Activated CD4-positive, alpha-beta memory T cell treated with anti-CD3 and anti-CD28 coated beads for 36 hours (primary cell): ENCODE measurements at places on chromosomes 1 and 21. TPM values are rescaled to one million over a fixed set of nuclear protein-coding genes. Genes with fewer than 3 reads are reported as not detected.

DNA sequence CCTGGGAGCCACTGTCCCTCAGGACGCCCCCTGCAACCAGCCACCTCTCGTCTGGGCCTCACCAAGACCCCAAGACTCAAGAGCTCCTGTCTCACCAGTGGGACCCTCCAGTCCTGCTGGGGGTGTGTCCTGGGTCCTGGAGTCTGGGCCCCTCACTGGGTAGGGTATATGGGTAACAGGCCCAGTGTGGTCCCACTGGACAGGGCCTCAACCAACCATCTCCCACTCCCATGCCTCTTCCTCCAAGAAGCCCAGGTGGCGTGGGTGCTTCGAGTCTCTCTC, 725 bp upstream of the VWA1 start:
- H3K4me1 ChIP-seq: peaks cover 11% of the 10 kb centered on the region
- H3K4me3 ChIP-seq: peak overlapping the region; percentile 23
- no peak for DNase-seq
- no peak overlapping the region for H3K27ac ChIP-seq
- H3K27me3 ChIP-seq: peaks cover 27% of the 10 kb centered on the region
- H3K36me3 ChIP-seq: no peaks in the 10 kb centered on the region

DNA sequence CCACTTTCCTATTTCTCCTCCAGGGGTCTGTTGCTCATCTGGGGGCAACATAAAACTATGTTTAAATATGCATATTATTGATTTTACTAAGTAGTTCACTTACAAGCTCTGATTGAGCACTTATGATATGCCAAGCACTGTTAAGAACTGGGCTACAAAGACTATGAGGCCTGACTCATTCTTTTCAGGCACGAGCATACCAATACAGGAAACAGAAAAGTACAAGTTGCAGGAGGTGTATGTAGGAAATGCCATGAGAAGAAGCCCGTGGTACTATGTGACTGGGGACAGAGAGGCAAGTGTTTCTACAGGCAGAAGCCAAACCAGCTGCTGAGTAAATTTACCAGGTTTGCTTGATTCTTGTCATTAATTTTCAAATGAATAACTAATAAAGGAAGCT, 120.4 kb upstream of the PTGFR start:
- no peak overlapping the region for H3K4me3 ChIP-seq
- DNase-seq: no peak
- no peak overlapping the region for H3K27ac ChIP-seq
- no peaks in the 10 kb centered on the region for H3K36me3 ChIP-seq
- H3K27me3 ChIP-seq: peaks cover 3% of the 10 kb centered on the region
- no peaks in the 10 kb centered on the region for H3K4me1 ChIP-seq

GRCh38 chr1:197139169-197139568, 7.3 kb downstream of the ASPM start:
- peaks cover 24% of the 10 kb centered on the region for H3K36me3 ChIP-seq
- H3K27ac ChIP-seq: no peak overlapping the region
- DNase-seq: no peak
- H3K27me3 ChIP-seq: peaks cover 2% of the 10 kb centered on the region
- no peak overlapping the region for H3K4me3 ChIP-seq
- H3K4me1 ChIP-seq: peaks cover 19% of the 10 kb centered on the region

DNA sequence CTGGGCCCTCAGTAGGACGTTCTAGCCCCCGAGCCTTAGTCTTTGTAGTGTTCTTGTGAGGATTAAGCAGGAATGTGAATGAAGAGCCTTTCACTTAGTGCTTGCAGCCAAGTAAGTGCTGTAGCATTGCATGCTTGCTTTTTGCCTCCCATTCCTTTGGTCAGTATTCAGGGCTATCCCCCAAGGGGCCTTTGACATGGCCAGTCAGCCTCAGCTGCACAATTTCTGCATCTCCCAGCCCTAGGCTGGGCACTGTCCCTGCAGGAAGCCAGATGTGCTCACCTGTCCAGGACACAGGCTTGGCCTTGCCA, 30.5 kb downstream of the SOX13 start:
- peak overlapping the region; percentile 78 for H3K27ac ChIP-seq
- peaks cover 35% of the 10 kb centered on the region for H3K4me1 ChIP-seq
- H3K27me3 ChIP-seq: no peaks in the 10 kb centered on the region
- H3K36me3 ChIP-seq: no peaks in the 10 kb centered on the region
- DNase-seq: no peak
- H3K4me3 ChIP-seq: no peak overlapping the region

Gene GIPC2
- not detected for total RNA-seq

GRCh38 chr1:247906504-247907047, 11.2 kb downstream of the OR2W3 start:
- H3K4me3 ChIP-seq: peak overlapping the region; percentile 24
- no peaks in the 10 kb centered on the region for H3K27me3 ChIP-seq
- H3K27ac ChIP-seq: peak overlapping the region; percentile 51
- peak; percentile 50 for DNase-seq
- no peaks in the 10 kb centered on the region for H3K36me3 ChIP-seq

Gene IGSF9
- total RNA-seq: 0.05 TPM

Gene PADI3
- not detected for total RNA-seq

DNA sequence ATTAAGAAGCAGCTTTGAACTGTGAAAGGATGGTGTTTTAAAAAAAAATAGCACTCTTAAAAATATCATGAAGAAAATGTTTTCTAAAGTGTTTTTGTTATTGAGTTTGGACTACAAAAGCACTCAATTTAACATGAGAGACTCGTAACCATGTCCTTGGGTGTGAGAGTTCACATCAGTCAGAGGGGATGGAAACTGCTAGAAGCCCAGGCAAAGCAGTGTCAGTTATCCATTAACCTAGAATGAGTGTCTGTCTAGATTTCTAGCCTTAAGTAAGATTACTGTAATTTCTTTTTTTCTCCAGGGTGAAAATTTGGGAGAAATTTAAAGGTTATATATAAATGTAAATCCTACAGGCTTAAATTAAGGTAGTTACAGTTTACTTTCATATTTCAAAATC, 31.7 kb downstream of the SLC5A9 start:
- H3K4me3 ChIP-seq: no peak overlapping the region
- H3K27ac ChIP-seq: no peak overlapping the region
- no peak for DNase-seq

GRCh38 chr1:62712336-62713243, 24.4 kb upstream of the DOCK7 start:
- H3K4me1 ChIP-seq: no peaks in the 10 kb centered on the region
- H3K36me3 ChIP-seq: no peaks in the 10 kb centered on the region
- no peak overlapping the region for H3K4me3 ChIP-seq
- no peak for DNase-seq

- H3K27ac ChIP-seq: no peak overlapping the region
- H3K36me3 ChIP-seq: peaks cover 1% of the 10 kb centered on the region
- no peak overlapping the region for H3K4me3 ChIP-seq
- no peak for DNase-seq
Observed at GRCh38 chr21:26007951-26008498, 162.5 kb downstream of the APP start.

Gene THEM5
- not detected for total RNA-seq

DNA sequence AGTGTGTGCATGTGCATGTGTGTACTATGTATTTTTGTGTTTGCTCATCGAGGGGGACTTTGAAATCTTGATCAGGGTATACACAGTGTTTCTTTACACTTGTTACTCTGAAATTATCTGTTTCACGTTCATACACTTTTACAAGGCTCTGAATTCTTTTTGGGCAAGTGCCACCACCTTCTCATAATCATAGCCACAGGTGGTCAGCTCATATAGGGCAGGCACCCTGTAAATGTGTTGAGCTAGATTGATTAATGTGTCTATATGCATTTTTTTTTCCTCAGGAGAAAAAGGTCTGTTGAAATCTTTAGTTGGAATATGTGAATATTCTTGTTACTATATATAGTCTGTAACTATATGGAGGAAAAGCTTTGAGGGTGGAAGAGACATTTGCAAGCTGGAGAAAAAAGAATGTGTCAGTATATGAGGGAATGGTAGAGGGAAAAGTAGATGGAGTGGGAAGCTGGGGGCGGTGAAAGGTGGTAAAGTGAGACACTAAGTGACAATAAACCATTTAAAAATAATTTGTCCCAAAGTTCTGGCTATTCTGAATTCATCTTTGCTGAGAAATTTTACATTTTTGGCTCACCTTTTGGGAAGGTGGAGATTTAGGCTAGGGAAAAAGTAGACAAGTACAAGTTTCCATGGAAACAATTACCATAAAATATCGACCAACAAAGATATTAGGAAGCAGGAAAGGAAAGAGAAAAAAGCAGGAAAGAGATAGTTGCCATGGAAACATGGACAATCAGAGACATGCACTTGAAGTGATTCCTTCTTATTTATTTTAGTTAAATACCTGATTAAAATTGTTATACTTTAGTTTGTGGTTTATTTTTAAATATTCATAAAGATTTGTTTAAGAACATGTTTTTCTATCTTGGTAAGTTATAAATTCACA, 277.5 kb downstream of the PDE4B start:
- H3K4me1 ChIP-seq: no peaks in the 10 kb centered on the region
- DNase-seq: no peak
- no peak overlapping the region for H3K27ac ChIP-seq
- no peak overlapping the region for H3K4me3 ChIP-seq

Gene KRTAP21-2
- not detected for total RNA-seq

GRCh38 chr1:84103197-84103992, 40.7 kb upstream of the PRKACB start:
- H3K36me3 ChIP-seq: peaks cover 7% of the 10 kb centered on the region
- peak; percentile 29 for DNase-seq
- no peaks in the 10 kb centered on the region for H3K4me1 ChIP-seq
- H3K27ac ChIP-seq: no peak overlapping the region
- no peak overlapping the region for H3K4me3 ChIP-seq

GRCh38 chr21:20570824-20571232, 427.4 kb upstream of the NCAM2 start:
- no peaks in the 10 kb centered on the region for H3K36me3 ChIP-seq
- H3K27me3 ChIP-seq: no peaks in the 10 kb centered on the region
- H3K4me3 ChIP-seq: no peak overlapping the region
- no peak overlapping the region for H3K27ac ChIP-seq
- no peaks in the 10 kb centered on the region for H3K4me1 ChIP-seq

Gene FHAD1
- not detected for total RNA-seq

Gene AP4B1
- 41.4 TPM for total RNA-seq

- no peak for DNase-seq
- H3K4me1 ChIP-seq: peaks cover 5% of the 10 kb centered on the region
- H3K27ac ChIP-seq: no peak overlapping the region
Observed at GRCh38 chr1:103448560-103448959, 76.9 kb upstream of the RNPC3 start.

- peaks cover 20% of the 10 kb centered on the region for H3K36me3 ChIP-seq
- peaks cover 19% of the 10 kb centered on the region for H3K4me1 ChIP-seq
- DNase-seq: no peak
- H3K27me3 ChIP-seq: no peaks in the 10 kb centered on the region
- no peak overlapping the region for H3K27ac ChIP-seq
Observed at GRCh38 chr1:67690411-67690810, 5.4 kb downstream of the GADD45A start.

- H3K27ac ChIP-seq: no peak overlapping the region
- no peak for DNase-seq
- no peaks in the 10 kb centered on the region for H3K27me3 ChIP-seq
- H3K4me3 ChIP-seq: no peak overlapping the region
- no peaks in the 10 kb centered on the region for H3K36me3 ChIP-seq
Observed at GRCh38 chr1:213251972-213252371, 200.9 kb downstream of the RPS6KC1 start.

DNA sequence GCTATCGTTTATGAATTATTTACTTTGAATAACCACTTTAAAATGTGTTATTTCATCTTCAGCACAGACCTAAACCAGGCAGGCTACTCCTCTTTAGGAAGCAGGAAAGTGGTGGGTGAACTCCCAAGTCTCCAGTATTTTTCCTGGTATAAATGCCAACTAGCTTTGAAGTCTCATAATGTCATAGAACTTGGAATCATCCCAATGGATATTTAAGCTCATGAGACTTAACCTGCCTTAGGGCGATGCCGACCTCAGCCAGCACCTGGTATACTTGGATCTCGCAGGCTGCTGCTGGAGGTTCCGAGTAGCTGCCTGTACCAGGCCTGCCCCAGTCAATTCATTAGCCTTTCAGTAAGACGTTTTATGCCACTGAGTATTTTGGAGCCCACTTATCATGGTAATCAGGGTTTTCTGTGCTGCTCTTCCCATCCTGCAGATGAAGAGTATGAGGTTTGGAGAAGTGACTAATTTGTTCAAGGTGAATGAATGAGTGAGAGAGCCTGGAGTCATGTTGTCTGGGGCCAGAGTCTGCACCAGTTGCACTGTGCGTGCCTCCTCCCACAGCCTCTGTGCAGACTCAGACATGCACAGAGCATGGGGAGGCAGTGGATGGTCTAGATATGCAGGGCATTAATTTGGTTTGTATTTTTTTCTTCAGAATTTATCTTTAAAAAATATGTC, 34.9 kb downstream of the VANGL1 start:
- no peaks in the 10 kb centered on the region for H3K36me3 ChIP-seq
- DNase-seq: no peak
- H3K4me3 ChIP-seq: no peak overlapping the region
- no peaks in the 10 kb centered on the region for H3K27me3 ChIP-seq

GRCh38 chr1:15718199-15718601, 17.9 kb upstream of the SLC25A34 start:
- peaks cover 9% of the 10 kb centered on the region for H3K36me3 ChIP-seq
- peaks cover 1% of the 10 kb centered on the region for H3K4me1 ChIP-seq
- H3K27me3 ChIP-seq: no peaks in the 10 kb centered on the region
- no peak overlapping the region for H3K4me3 ChIP-seq
- DNase-seq: no peak
- no peak overlapping the region for H3K27ac ChIP-seq

DNA sequence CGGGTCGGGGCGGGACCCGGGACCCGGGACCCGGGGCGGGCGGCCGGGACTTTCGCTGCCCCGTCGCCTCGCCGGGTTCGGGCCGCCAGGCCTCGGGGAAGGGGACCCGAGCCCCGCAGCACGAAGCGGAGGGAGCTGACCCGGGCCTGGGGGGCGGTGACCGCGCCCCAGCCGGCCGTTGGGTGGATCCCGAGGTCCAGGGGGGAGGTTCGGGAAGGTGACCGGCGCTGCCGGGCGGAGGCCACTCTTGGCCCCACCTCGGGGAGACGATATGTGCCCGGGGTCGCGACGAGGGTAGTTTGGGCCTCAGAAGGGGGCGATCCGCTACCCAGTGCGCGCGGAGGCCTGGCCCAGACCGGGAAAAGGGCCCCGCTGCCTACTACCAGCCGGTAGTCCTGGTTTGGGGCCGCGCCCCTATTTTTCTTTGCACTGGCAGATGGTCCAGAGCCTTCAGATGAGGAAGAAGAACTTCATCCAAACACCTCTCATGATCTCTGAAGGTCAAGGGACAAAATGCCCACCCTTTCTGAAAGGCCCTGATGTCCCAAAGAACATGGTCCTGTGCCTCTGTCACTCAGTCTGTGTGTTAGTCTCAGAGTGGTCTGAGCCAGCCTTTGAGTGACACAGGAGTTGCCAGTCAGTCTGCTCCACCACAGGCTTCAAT, 766 bp downstream of the AGO4 start:
- H3K27me3 ChIP-seq: no peaks in the 10 kb centered on the region
- peak; percentile 48 for DNase-seq
- peaks cover 36% of the 10 kb centered on the region for H3K4me1 ChIP-seq
- H3K27ac ChIP-seq: peak overlapping the region; percentile 81
- H3K4me3 ChIP-seq: peak overlapping the region; percentile 86
- no peaks in the 10 kb centered on the region for H3K36me3 ChIP-seq

Gene ZNF648
- not detected for total RNA-seq

DNA sequence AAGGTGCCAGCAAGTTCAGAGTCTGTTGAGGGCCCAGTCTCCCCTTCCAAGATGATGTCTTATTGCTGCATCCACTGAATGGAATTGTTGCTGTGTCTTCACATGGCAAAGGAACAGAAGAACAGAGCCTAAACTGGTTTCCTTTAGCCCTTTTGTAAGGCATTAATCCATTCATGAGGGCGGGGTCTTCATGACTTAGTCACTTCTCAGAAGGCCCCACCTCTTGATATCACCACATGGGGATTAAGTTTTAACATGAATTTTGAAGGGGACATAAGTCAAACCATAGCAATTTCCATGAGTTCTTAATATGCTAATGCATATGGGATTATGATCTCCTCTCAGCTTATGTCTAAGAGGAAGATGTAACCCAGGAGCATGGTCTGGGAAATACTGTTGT, 182.9 kb downstream of the LRRC7 start:
- no peaks in the 10 kb centered on the region for H3K4me1 ChIP-seq
- H3K4me3 ChIP-seq: no peak overlapping the region
- H3K36me3 ChIP-seq: no peaks in the 10 kb centered on the region
- DNase-seq: no peak
